Astrocyte of the hippocampus (primary cell): ENCODE measurements at places on chromosomes 7 and 10.

GRCh38 chr10:115030483-115031200, 62.5 kb upstream of the ATRNL1 start:
- DNase-seq, result no peak

GRCh38 chr10:62058476-62058875, 157.0 kb downstream of the ARID5B start:
- no peak for DNase-seq

GRCh38 chr7:29946428-29947186, 43.0 kb downstream of the SCRN1 start:
- peak; percentile 41 for DNase-seq

DNA sequence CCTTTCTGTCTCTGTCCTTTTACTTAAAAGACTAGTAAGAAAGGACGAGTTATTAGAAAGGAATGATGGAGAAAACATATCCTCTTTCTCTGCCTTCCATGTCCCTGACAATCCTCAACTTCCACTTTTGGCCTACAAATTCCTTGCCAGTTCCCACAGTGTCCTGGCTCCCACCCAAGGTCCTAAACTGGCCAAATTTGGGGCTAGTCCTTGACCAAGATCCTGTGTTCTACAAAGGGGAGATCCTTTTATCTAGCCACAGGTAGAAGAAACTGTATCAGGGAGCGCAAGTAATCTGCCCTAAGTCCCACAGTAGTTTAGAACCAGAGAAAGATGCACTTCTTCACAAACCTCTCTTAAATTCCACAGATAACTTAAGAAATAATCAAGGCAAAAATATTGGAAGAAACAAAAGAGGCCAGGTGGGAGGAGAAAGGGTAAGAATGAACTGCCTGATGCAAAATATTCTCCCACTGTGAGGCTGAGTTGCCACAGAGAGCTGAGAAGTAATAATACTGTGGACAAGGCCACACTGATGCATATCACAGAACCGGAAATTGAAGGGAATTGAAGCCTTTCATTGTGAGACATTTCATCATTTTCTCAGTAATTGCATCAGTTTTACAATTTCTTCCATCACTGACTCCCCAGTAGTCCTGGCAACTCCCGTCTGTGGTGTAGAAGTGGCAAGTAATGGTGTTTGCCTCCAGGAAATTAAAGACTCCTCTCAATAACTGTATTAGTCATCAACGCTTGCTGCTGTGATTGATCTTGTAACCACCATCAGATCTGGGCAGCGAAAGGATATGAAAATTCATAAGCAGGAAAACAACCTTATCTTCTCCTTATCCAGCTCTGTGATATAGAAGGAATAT, 47.2 kb downstream of the DNAJC12 start:
- peak; percentile 38 for DNase-seq

DNA sequence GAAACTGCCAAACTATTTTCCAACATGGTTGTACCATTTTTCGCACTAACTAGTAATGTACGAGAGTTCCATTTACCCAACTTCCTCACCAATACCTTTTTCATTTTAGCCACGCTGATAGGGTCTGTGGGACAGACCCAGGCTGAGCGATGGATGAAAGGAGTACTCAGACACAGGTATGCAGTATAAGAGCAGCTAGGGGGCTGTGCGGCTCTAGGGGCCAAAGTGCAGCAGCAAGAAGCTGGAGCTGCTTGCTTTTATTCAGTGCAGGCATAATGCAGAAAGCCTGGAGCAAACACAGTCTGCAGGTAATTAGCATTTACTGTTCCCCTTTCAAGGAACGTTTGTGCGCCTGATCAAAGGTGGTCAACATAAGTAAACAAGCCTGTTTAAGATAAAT, 21.0 kb downstream of the UCMA start:
- DNase-seq, result no peak

DNA sequence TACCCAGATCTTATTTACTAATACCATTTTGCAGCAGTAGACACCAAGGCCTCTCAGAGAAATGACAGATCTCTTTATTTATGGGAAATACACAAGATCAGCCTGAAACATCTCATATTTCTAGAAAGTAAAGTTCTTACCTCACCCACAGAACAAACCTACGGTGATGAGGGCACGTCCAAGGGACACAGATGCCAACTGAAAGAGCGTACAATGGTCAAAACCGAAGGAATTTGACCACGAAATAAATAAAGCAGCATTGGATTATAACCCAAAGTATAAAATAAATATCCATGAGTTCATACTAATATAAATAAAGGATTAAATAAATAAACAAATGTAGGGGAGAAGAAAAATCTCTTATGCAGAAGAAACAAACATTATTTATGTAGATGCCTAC, 747.0 kb downstream of the TNS3 start:
- DNase-seq, result no peak

GRCh38 chr7:68562323-68562899, 1035.9 kb upstream of the AUTS2 start:
- no peak for DNase-seq

DNA sequence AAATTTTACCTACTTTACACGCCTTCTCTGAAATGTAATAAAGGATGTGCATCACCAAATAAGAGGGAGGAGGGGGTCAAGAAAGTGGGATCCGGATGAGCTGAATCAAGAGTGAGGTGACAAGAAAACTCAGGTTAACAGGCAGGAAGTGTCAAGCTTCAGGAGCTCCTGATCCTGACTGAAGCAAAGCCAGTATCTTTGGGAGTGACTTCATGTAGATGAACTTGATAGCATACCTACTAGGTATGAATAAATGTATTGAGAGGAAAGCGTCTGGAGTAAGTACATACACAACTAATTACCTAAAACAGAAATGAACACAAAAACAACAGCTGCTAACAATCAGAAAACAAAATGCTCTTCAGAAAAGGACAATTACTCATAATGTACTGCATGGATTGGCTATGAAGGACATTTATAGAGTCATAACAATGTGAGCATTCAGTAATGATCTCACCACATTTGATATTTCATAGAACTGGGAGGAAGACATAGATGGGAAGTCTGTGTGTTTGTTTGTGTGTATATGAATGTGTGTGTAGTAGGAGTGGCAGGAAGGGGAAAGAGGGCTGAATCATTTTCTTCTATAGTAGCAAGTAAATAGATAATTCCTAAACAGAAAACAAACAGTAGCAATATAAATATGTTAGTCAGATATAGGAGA, 29.4 kb downstream of the PRKG1 start:
- no peak for DNase-seq

DNA sequence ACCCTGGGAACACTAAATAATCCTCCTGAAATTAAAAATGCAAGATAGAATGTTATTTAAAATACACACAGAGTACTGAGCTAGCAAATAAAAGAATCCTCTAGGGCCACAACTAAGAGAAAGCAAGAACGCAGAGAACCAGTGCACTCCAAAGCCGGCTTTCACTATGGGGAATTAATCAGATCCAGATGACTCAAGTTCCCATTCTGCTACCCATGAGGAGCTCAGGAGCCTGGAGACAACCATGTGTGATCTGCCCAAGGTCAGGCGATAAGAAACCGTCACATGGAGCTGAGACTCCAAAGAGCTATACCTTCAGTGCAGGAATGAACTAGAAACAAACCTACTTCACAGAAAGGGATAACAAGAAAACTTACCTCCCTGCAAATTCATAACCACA, 19.5 kb upstream of the CYREN start:
- DNase-seq, result no peak

- no peak for DNase-seq
These were observed 250.7 kb upstream of the MYO3A start for GRCh38 chr10:25683344-25683743.

DNA sequence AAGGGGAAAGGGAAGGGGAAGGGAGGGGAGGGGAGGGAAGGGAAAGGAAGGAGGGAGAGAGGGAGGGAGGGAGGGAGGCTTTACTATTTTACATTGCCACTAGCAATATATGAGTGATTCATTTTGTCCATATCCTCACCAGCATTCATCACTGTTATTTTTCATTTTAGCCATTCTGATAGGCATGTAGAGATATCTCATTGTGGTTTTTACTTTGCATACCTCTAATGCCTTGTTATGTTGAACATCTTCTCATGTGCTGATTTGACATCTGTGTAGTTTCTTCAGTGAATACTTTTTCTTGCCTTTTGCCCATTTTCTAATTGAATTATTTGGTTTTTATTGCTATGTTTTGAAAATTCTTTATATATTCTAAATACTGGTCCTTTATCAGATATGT, 52.7 kb downstream of the GCC1 start:
- no peak for DNase-seq

- DNase-seq, result no peak
These were observed 2.0 kb downstream of the MYOZ1 start for GRCh38 chr10:73639286-73639685.

GRCh38 chr7:137169282-137169698, 174.2 kb downstream of the PTN start:
- peak; percentile 88 for DNase-seq

GRCh38 chr7:69746383-69746782, 148.1 kb downstream of the AUTS2 start:
- DNase-seq, result no peak

GRCh38 chr7:94160719-94161435, 156.7 kb upstream of the BET1 start:
- no peak for DNase-seq

DNA sequence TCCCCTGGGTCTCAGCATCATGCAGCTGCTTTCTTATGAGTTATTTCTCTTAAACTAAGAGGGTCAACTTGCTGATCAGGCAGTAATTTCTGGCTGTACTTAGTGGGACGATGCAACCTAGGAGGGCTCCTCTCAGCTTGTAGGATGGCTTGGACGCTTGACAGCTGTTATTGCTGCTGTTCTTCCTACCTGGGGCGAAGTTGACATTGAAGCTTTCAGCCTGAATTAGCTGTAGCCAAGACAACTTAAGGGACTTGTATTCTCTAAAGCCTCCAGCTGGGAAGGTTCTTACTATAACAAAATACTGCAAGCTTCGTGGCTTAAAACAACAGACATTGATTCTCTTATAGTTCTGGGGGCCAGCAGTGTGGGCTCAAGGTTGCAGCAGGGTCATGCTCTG, 224.9 kb downstream of the ACTR3B start:
- DNase-seq, result no peak

- DNase-seq, result no peak
These were observed 1.8 kb downstream of the WASL start for GRCh38 chr7:123746931-123747488.
